T-helper 2 cell (primary cell): ENCODE measurements at places on chromosomes 12 and 14.

DNA sequence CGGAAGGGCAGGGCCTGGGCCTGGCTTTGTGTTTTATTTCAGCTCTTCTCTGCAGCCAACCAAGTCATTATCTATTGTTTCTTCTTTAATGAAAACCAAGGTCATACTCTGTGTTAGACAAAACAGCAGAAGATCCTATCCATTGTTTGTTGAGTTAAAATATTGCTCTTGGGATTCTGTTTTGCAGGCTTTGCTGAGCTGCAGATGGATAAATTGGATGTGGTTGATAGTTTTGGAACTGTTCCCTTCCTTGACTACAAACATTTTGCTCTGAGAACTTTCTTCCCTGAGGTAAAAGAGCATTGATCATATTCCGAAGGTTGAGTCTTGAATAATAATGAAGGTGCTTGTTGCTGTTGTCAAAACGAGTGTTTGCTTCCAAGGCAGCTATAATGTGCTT lies 106.6 kb downstream of the PLXNC1 start:
- DNase-seq: no peak

DNA sequence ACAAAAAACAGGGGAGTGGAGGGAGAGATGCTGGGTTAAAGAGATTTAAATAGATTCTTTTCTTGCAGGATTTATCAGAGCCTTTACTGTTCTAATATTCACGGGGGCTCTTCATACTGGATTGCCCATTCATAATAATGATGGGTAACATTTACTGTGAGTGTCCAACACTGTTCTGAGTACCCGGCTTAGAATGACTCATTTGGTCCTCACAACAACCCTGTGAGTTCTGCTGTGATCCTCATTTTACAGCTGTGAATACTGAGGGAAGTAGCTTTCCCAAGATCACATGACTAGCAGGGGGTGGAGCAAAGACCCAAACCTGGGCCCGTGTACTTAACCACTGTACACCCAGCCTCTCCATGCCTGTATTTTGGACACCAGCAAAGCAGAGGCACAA lies 113.4 kb downstream of the NT5DC3 start:
- DNase-seq: no peak

GRCh38 chr14:39169541-39169900 lies 612 bp downstream of the TRAPPC6B start:
- DNase-seq: no peak

- DNase-seq: no peak
Measured at GRCh38 chr14:73188501-73188911, 48.8 kb upstream of the PAPLN start.

DNA sequence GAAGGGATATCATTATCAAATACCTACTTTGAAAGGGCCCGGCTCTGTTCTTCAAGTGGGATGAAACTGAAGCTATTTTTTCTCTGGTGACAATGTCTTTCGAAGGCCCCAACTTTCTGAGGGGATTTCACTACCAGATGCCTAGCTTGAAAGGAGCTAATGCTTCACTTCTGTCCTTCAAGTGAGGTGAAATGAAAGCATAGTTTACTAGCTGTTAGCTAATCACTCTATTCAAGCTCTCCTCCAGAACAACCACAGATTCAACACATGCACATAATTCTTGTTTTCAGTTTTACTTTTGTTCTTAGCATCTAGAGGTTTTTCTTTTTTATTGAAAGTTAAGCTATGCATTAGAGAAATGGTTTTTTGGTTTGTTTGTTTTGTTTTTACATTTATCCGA lies 571.4 kb downstream of the NOVA1 start:
- no peak for DNase-seq

DNA sequence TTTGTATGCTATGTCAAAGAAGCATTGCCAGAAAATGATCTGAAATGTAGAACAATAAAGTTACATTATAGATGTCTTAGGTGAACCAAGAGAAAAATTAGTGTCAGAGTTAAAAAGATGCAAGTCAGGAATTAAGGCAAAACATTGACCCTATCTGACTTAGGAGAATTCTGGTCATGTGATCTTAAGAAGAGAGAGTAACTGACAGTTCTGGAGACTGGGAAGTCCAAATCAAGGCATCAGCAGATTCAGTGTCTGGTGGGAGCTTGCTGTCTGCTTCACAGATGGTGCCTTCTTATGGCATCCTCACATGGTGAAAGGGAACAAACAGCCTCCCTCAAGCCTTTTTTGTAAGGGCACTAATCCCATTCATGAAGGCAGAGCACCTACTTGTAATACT lies 42.8 kb downstream of the BICD1 start:
- DNase-seq: no peak

DNA sequence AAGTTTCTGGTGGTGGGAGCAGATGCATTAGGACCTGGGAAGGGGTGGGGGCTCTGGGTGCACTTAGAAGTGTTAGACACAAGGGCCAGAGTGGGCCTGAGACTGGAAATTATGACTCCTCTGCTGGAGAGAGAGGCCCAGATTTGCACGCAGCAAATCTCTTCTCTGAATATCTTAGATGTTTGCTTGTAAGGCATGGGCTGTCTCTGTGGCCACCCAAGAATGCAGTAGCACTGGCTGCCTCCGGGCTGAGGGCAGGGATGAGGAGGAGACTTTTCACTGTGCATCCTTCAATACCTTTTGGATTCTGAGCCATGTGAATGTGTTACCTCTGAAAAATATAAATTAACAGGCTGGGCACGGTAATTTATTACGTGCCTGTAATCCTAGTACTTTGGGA lies 14.0 kb upstream of the RABGGTA start:
- no peak for DNase-seq

DNA sequence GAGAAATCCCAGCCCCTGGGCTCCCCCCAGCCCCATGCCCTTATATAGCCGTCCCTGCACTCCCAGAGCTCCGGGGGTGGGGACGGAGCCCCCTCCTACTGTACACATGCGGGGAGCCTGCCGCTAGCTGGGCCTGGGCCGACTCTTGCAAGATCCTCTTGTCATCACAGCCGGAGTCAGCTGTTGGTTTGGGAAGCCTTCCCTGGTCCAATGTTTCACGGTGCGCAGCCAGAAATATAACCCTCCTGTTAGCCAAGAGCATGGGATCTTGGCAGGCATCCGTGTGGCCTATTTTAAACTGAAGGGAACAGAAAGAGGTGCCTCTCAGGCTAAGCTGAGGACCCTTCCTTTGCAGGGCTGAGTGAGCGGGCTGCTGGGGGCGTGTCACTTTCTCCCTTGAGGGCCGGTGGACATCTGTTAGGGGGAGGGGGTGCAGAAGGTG lies 175.3 kb downstream of the TSPAN9 start:
- no peak for DNase-seq

- no peak for DNase-seq
Measured at GRCh38 chr12:110244829-110245228, 36.2 kb upstream of the ATP2A2 start.

- DNase-seq: no peak
Measured at GRCh38 chr12:55116152-55116551, 10.1 kb upstream of the OR9K2 start.

GRCh38 chr14:94601884-94602391 lies 10.3 kb upstream of the SERPINA3 start:
- DNase-seq: no peak

GRCh38 chr14:35406506-35407305 lies 2.2 kb upstream of the NFKBIA start:
- DNase-seq: peak; percentile 63

- DNase-seq: peak; percentile 67
Measured at GRCh38 chr14:24171422-24172260, at the start of gene REC8. REC8 (plus strand) TSS chr14:24172080; CDS start chr14:24172553, 473 bp downstream.

DNA sequence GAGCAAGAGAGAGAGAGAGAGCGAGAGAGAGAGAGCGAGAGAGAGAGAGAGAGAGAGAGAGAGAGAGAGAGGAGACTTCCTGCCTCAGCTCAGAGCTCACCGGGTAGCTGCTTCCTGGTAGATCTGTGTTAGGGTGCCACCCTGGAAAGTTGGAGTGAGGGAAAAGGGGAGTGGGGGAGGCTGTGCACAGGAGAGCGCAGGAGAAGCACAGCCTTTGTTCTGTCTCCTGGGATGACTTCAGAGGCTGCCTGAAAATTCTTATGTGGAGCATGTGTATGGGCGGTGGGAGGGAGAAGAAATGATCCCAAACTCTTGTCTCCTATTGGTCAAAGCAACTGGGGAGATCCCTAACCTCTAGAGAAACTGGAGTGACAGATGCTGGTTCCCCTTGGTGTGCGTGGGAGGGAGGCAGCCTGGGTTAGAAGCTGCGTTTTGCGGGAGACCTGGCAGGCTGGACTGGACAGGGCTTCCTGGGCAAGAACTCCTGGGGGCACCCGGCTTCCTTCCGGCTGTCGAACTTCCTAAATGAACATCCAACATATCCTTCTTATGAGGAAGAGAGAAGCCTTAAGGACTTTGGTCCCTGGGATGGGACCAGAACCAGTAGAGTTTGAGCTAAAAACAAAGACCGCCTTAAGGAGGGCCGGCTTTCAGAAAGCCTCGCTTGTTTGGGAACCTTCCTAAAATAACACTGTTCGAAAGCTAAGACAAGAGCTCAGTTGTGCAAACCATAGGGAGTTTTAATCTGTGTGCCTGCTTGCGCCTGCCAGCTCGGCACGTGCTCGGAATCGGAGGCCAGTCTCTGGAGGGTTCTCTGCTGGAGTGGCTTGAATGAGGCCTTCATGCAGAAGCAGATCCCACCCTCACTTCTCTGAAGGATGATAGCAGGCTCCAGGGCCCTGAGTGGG lies 30.4 kb upstream of the BEGAIN start:
- DNase-seq: peak; percentile 38

GRCh38 chr12:108507971-108508642 lies 7.0 kb upstream of the FICD start:
- no peak for DNase-seq

GRCh38 chr12:103751171-103751570 lies 89.9 kb downstream of the NT5DC3 start:
- no peak for DNase-seq

- DNase-seq: no peak
Measured at GRCh38 chr12:122965321-122965751, 927 bp downstream of the ABCB9 start.

GRCh38 chr14:60815371-60815770 lies 80.8 kb downstream of the MNAT1 start:
- DNase-seq: no peak

GRCh38 chr14:62364800-62365280 lies 602.6 kb downstream of the SNAPC1 start:
- DNase-seq: no peak

DNA sequence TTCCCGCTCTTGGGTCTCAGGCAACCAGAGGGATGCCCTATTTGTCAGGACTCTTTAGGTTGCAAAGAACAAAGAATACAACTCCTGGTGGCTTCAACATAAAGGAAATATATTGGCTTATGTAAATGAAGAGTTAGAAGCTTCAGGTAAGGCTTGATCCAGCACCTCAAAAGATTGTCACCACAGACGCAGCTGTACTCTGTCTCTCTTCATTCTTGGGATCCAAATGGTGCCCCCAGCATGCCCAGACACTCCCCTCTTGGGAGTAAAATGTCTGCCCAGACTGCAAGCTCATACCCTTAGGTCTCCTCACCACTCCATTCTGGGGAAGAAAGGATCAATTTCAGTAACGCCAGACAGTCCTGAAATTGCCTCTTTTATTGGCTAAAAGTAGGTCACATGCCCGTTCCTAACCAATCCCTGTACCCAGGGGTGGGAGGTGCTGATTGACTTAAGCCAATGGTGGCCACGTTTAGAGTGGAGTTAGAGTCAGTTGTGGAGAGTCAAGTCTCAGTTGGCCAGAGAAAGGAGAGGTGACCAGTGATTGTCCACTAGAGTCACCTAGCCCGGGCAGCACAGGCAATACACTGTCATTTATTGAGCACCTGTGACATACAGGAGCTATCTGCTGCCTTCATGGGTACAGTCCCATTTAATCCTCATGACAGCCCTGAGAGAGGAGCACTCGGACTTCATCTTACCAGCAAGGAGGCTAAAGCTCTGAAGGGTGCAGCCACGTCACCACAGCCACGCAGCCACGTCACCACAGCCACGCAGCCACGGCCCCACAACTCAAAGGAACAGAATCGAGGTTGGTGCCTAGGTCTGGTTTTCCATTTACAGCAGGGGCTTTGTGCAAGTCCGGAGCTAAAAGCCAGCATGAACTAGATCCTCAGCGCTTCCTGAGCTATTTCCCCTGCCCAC lies 19.7 kb upstream of the BEGAIN start:
- no peak for DNase-seq

- DNase-seq: no peak
Measured at GRCh38 chr12:57558864-57559263, 9.0 kb downstream of the KIF5A start.

DNA sequence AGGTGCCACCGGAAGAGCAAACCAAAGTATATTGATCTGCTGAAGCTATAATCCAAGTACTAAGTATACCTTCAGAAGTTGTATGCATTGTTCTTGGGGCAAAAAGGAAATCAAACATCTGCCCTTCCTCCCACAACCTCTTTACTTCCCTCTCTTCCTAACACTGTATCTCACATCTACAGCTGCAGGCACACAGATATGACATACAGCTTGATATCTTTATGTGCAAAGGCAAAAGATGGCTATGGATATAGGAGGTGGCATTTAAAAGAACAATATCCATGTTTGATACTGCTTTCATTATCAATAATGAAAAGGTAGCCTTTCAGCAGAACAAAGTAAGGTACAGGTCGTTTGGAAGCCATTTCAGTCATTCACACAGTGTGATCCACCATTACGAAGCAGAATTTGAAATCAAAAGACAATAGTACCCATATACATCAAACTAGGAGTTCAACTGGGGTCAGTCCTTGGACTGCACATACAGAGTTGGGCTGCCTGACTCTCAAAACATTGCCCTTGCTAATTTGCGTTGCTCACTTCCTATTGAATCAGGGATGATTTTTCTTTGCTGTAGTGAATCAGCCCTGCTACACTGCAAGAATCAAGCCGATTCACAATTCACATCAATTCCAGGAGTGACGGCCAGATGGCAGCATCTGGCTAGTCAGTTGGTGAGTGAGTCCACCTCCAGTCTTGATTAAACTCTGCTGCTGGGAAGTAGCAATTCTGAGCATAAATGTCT lies 8.9 kb downstream of the ANG start:
- DNase-seq: peak; percentile 23

GRCh38 chr14:33568935-33569579 lies 381.8 kb downstream of the EGLN3 start:
- no peak for DNase-seq

DNA sequence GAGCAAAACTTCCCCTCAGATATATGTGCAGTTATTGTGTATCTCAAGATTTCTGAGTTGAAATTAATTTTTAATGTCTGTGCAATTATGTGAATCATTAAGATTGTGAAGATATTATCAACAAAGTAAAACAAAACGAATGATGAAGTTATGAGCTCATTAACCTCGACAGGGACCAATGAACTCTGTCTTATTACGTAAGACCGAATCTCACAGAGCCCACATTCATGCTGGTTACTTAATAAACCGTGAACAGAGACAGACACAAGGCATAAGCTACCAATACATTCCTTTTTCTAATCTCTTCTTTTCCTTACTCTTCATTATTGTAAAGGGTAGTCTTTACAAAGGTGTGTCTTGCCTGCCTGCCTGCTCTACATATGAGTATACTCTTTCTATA lies 568.7 kb downstream of the RPS29 start:
- DNase-seq: no peak

GRCh38 chr12:41213107-41213506 lies 25.0 kb downstream of the PDZRN4 start:
- no peak for DNase-seq

GRCh38 chr12:91967590-91967989 lies 178.1 kb downstream of the BTG1 start:
- DNase-seq: no peak

GRCh38 chr12:5921966-5922899 lies 22.8 kb downstream of the ANO2 start:
- DNase-seq: no peak
